NCI-H1092 treated with DMSO at 0.1 percent for 48 hours (cell line): ENCODE measurements at places on chromosomes 2 and 18.

DNA sequence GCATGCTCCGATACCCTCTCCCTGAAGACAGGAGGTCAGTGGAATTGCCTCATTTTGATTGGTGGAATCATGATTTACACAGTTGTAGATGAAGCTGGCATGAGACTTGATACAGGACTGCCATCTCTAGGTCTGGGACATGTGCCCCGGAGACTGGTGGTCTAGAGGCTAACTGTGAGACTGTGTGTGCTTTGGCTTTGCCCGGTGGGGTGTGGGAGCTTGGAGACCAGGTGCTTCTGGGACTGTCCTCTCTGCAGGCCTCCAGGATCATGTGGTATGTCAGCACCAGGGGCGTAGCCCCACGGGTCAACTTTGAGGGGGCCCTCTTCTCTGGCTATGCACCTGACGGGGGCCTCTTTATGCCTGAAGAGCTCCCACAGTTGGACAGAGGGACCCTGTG, 2.7 kb downstream of the THNSL2 start:
- no peak for DNase-seq

GRCh38 chr2:235643680-235644511, 150.1 kb downstream of the AGAP1 start:
- no peak for DNase-seq

DNA sequence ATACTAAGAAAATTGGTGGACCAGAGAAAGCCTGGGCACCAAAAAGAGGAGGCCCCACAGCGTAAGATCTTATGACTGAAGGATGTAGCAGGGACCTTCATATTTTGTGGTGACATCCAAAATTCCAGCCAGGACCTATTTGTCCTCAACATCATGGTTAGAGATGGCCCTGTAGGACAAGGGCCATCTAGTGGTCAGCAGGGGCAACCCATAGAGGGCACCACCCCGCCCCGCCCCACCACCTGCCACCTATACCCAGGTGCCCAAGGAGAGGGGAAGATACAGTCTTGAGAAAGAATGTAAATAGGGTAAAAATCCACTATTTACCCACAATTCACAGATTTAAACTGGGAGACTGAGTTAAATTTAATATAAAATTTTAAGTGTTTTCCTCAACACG, 59.6 kb upstream of the TMEM163 start:
- no peak for DNase-seq

GRCh38 chr2:181430406-181431118, 26.6 kb upstream of the ITGA4 start:
- no peak for DNase-seq
